ENCODE measurements at places on chromosomes 6 and 20. TPM values are rescaled to one million over a fixed set of nuclear protein-coding genes. Genes with fewer than 3 reads are reported as not detected.

DNA sequence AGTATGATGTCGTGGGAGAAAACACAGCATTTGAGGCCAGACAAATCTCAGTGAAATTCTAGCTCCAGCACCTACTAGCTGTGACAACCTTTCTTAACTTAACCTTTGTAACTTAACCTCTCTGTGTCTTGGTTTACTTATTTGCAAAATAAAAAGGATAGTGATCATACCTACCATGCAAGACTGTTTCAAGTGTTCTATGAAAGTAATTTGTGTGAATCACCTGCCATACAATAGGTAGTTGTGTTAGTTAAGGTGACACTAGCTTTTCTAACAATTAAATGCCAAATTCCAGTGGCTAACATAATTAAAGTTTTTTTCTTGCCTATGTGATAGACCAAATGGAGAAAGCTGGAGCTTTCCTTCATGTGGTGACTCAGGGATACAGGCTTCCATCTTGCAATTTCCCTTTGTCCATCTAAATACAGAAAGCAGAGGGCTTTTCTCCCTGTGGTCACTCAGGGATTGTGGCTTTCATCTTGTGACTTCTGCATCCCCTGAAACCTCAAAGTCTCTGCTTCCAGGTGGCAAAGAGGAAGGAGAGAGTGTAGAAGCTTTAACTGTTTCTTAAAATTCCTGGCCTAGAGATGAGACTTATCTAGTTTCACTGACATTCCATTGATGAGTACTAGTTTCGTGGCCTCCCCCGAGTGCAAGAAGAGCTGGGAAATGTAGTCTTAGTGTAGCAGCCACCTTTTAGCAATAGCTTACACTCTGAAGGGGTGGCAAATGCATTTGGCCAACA, 311.4 kb downstream of the CLIC5 start:
- no peak for DNase-seq
- H3K4me1 ChIP-seq = no peaks in the 10 kb centered on the region
- H3K4me3 ChIP-seq = no peak overlapping the region
- H3K27ac ChIP-seq = no peak overlapping the region

Gene SAMD10
- total RNA-seq = 2.3 TPM

DNA sequence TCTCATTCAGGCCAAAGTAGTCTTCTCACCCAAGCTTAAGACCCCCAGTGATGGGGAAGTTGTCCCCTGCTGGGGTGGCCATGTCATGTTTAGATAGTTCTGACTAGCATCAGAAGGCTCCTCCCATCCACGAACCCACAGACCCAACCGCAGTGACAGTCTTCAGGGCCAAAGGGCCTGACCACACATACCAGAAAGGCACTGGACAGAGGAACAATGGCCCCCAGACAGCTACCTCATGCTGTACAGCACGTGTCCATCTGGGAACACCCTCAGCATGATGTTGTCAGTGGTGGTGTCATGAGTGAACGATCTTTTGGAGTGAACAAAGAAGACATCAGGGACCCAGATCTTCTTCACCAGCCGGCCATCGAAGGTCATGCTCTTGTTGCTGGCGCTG, 46.3 kb downstream of the GABRR2 start:
- no peaks in the 10 kb centered on the region for H3K36me3 ChIP-seq
- no peak overlapping the region for H3K4me3 ChIP-seq
- H3K4me1 ChIP-seq = no peaks in the 10 kb centered on the region
- no peaks in the 10 kb centered on the region for H3K27me3 ChIP-seq
- no peak overlapping the region for H3K27ac ChIP-seq
- DNase-seq = no peak

DNA sequence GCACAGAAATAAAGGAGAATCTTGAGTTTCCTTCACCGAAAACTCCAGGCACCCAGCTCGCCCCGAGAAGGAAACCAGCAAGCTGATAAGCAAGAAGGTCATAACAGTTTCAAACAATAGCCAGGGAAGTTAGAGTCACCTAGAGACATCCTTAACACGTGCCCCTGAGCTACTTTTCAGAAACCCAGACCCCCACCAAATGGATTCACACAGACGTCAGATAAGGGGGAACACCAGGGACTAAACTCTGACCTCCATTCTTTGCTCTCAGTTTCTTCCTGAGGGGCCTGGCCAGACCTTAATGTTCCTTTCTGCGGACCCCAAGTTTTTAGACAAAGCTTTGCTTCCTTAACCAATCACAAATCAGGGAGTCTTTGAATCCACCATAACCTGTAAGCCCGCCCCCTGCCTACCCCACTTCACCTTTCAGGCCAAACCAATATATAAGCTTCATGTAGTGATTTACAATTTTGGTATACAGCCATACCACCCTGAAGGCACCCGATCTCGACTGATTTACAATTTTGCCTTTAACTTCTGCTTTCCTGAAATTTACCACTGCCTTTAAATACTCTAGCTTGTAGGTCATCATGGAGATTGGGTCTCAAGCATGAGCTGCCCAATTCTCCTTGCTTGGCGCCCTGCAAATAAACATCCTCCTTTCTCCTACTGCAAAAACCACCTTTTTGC, 11.7 kb downstream of the SOD2 start:
- H3K4me1 ChIP-seq = no peaks in the 10 kb centered on the region
- H3K27ac ChIP-seq = peak overlapping the region; percentile 61
- peaks cover 9% of the 10 kb centered on the region for H3K36me3 ChIP-seq
- no peaks in the 10 kb centered on the region for H3K27me3 ChIP-seq

GRCh38 chr20:35042268-35042667, 50.3 kb downstream of the TRPC4AP start:
- H3K27ac ChIP-seq = no peak overlapping the region
- H3K27me3 ChIP-seq = no peaks in the 10 kb centered on the region
- H3K36me3 ChIP-seq = peaks cover 38% of the 10 kb centered on the region
- H3K4me3 ChIP-seq = no peak overlapping the region
- H3K4me1 ChIP-seq = peaks cover 9% of the 10 kb centered on the region
- DNase-seq = no peak

Gene SYNDIG1
- total RNA-seq = 0.98 TPM

All from lung (tissue), 17 donors.